Activated CD8-positive, alpha-beta memory T cell treated with anti-CD3 and anti-CD28 coated beads for 1 hour (primary cell): ENCODE measurements at places on chromosomes 16 and 17.

DNA sequence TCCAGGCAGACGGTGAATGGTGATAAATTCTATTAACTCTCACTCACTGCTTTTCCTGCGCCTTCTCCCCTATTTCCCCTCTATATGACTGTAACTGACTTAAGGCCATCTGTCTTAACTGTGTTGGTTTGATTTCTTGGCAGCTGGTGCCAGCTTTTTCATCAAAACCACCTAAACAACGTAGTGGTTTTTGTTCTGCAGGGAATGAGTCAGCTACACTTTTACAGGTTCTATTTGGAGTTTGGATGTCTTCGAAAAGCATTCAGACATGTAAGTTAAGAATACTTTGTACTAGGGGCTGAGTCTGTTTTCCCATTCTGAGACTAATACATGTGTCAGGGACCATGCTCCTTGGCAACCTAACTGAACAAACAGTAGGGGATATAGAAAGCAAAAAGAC is 8.5 kb downstream of the REXO5 start:
- DNase-seq: no peak

GRCh38 chr17:83119987-83120864 is 40.8 kb downstream of the METRNL start:
- no peak for DNase-seq

GRCh38 chr17:66203274-66204015 is 11.5 kb upstream of the CEP112 start:
- no peak for DNase-seq

GRCh38 chr16:80997139-80997798 is 9.4 kb downstream of the CMC2 start:
- DNase-seq: no peak

DNA sequence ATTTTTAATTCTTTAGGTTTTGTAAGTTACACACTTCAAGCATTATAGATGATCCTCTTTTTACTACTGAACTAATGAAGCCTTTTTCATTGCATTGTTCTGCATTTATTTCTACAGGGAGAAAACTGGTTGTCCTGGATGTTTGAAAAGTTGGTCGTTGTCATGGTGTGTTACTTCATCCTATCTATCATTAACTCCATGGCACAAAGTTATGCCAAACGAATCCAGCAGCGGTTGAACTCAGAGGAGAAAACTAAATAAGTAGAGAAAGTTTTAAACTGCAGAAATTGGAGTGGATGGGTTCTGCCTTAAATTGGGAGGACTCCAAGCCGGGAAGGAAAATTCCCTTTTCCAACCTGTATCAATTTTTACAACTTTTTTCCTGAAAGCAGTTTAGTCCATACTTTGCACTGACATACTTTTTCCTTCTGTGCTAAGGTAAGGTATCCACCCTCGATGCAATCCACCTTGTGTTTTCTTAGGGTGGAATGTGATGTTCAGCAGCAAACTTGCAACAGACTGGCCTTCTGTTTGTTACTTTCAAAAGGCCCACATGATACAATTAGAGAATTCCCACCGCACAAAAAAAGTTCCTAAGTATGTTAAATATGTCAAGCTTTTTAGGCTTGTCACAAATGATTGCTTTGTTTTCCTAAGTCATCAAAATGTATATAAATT is 53.0 kb downstream of the TUBD1 start:
- no peak for DNase-seq

GRCh38 chr17:77054936-77055335 is 85.8 kb upstream of the SEC14L1 start:
- no peak for DNase-seq

DNA sequence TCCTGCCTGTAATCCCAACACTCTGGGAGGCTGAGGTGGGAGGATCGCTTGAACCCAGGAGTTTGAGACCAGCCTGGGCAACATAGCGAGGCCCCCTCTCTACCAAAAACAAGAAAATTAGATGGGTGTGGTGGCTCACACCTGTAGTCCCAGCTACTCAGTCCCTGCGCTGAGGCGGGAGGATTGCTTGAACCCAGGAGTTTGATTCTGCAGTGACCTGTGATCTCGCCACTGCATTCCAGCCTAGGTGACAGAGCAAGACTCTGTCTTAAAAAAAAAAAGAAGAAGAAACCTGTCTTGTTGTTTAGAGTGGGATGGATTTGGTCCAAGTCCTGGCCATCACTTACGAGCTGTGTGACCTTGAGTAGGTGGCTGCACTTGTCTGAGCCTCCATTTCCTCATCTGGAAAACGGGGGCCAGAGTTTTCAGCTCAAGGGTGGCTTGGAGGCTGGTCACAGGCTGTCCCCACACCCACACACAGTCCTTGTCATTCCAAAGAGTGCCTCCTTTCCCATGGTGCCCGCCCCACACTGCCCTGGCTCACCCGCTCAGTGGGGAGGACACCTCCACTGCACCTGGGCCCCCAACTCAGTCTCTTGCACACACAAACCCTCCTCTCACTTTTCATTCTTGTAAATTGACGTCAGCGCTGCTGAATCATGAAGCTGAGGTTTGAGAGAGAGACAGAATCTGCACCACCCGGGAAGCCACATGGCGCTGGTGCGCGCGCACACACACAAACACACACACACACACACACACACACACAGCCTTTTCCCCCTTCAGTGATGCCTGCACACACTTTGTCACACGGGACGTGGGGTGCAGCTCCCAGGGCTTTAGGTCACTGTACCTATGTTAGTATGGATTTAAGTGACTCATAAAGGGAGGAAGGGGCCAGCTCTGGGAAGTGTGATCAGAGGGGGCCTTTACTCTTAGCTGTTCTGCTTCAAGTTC is 4.2 kb downstream of the SOCS1 start:
- DNase-seq: peak; percentile 58

- DNase-seq: no peak
Measured at GRCh38 chr17:38402897-38403296, 25.4 kb upstream of the ARHGAP23 start.

DNA sequence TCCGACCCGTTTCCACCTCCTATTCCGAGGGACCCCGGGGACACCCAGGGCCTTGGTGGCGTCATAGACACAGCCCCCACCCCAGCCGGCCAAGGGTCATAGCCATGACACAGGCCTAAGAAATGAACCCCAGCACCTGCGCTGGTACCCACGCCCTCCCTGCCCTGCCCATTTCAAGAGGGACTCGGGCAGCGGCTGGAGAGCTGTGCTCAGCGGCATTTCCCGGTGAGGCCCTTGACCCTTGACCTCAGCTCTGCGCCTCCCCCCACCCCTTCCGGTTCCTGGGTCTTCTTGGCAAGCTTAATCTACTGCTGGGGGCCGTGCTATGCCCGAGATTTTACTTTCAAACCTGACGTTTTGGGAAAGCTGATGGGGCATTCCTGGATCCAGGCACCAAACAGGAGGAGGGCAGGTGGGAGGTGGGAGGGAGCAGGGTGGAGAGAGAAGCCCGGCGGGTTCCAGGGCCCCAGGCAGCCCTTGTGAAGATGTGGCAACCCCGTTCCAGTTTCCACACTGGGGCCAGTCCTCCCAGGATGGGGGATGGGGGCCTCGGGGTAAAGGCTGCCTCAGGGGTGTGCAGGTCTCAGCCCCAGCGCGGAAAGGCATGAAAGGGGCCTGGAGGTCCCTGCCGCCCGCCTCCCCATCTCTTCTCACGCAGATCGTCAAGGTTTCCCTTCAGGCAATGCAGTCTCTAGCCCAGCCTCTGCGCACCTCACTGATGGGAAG is at the start of gene SLC22A31:
Gene SLC22A31, minus strand, starts transcription at position 414 of the 726 bp plus-strand sequence. Its CDS starts 36 bp downstream, at position 378.
- DNase-seq: no peak

DNA sequence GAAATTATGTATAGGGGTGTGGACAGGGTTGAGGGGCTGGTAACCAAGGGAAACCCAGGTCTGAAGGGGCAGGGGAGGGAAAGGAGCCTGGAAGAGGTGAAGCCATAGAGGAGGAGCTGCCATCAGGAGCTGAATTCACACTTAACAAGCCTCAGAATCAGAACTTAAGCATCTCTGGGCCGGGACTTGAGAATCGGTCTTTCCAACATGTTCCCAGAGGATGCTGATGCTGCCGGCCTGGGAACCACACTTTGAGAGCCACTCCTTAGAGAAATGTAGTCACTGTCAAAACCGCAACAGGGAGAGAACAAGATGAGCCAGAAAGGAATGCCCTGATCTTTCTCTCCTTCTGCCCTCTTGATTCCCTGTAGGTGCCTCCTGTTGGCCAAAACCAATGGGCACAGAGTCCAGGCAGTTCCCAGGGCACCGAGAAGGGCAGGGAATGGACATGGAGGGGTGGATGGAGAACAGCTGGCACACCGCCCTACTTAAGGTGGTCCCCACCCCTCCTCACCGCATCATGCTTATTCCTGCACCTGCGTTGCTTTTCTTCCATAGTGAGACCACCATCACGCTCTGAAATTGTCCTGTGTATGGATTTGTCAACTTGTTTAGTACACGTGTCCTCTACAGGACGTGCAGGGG is 88.5 kb downstream of the GSG1L start:
- no peak for DNase-seq

DNA sequence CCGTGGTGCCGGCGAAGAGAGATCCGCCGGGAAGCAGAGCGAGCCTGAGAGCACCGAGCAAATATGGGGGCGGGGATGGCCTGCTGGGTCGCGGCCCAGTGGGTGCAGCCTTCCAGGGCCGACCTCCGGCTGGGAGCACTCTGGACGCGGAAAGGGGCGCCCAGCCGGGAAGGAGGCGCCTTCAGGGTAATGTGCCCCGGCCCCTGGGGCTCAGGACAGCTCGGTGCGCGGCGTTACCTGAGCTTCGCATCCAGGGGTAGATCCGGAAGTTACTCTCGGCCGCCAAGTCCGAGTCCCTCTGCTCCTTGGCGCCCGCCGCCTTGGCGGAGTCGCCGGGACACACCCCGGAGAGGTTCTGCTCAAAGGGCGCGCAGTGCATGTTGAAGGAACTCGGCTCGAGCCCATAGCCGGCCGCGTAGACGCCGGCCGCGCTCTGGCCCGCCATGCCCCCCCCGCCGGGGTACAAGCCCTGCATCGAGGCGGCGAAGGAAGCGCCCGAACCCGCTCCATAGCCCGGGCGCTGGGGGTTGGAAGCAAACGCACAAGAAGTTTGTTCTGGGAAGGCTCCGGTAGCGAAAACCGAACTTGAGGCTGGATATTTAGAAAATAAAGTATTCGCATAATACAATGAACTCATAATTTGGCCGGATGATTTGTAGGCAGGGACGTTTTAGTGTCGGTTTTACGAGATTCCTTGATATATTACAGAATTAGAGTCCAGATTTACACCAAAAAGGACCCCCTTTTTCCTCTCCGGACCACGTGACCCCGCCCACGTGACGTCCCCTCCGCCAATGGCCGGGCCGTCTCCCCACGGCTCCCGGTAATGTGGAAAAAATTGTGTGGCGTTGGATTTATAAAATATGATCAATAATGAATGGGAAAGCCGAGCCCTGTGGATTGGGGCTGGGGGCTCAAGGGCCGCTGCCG is at the start of gene HOXB7:
Gene HOXB7, minus strand, starts transcription at position 736 of the 930 bp plus-strand sequence. Its CDS starts 99 bp downstream, at position 637.
- no peak for DNase-seq

DNA sequence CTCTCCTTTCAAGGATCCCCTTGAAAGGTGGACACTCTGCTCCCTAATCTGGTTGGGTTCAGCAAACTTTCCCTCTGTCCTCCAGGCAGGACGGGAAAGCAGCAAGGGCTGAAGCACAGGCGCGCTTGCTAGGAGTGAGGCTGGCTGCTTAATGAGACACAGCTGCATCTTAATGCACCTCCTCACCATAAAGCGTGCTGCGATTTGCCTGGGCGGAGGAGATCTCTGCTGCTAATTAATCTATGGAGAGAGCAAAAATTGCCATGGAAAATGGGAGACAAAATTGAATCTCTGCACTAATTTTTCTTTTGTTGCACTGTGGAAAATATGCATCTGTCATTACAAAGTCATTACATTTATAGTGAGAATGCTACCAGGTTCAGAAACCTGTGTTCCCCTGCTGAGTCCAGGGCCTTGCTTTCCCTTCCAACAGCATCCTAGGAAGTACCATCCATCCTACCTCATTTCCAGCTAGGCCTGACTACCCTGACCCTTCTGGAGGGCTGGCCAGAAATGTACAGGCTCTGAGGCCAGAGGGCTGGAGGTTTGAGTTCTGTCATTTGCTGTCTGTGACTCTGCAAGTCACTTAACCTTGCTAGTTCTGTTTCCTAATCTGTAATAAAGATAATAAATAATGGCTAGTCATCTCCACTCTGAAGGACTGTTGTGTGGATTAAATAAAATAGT is 43.5 kb upstream of the BCAR1 start:
- DNase-seq: no peak

GRCh38 chr17:83107656-83108048 is 28.2 kb downstream of the METRNL start:
- no peak for DNase-seq
